Temporal lobe (tissue), 4 donors: ENCODE measurements at places on chromosomes 4 and X. TPM values are rescaled to one million over a fixed set of nuclear protein-coding genes. Genes with fewer than 3 reads are reported as not detected.

Gene SUV39H1
- total RNA-seq = 1.7 TPM

Gene ERCC6L
- 0.74 TPM for total RNA-seq

Gene STATH
- total RNA-seq = not detected

Gene TCP11X2
- total RNA-seq = not detected

Gene ZAR1
- 0.25 TPM for total RNA-seq

Gene GABRG1
- 21.9 TPM for total RNA-seq

Gene TBC1D9
- 57.0 TPM for total RNA-seq

Gene LRP2BP
- total RNA-seq = 4.2 TPM

Gene PPARGC1A
- 3.9 TPM for total RNA-seq

Gene CPZ
- total RNA-seq = 2.5 TPM

Gene PRDM5
- total RNA-seq = 11.8 TPM

Gene UGT2B11
- under 0.01 TPM for total RNA-seq

Gene TLR1
- 8.9 TPM for total RNA-seq

Gene CYBB
- total RNA-seq = 4.2 TPM

Gene ARMCX2
- total RNA-seq = 56.3 TPM

Gene F8A1
- total RNA-seq = 2.2 TPM

Gene GYPE
- 0.25 TPM for total RNA-seq

Gene NEUROG2
- total RNA-seq = 25.1 TPM

Gene TBC1D8B
- total RNA-seq = 0.49 TPM

Gene FRG1
- 22.4 TPM for total RNA-seq

Gene HTN1
- not detected for total RNA-seq

Gene MAGEA2B
- not detected for total RNA-seq

Gene ARHGAP24
- 1.5 TPM for total RNA-seq

Gene MAGEA1
- not detected for total RNA-seq

Gene MRPS18C
- total RNA-seq = 23.6 TPM
